Activated CD4-positive, alpha-beta T cell treated with anti-CD3 and anti-CD28 coated beads, Interleukin-2, amount 50 U/mL, for 1 hour (primary cell): ENCODE measurements at places on chromosomes 5 and 9.

DNA sequence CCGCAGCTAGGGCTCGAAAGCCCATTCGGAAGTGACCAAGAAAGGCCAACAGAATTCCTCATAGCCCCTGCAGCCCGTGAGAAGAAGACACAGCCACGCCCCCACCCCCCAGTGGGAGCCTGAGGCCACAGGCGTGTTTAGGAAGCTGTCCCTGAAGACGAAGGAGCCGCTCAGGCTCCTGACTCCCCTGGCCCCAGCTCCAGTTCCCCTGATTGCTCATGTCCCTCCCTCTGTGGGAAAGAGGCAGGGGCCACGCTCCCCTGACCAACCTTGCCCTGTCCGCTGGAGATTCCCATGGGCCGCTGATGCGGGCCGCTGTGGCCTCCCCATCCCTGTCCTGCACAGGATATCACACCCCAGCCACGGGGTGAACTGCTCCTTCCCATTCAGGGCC is 13.6 kb downstream of the ROPN1L start:
- DNase-seq: no peak

DNA sequence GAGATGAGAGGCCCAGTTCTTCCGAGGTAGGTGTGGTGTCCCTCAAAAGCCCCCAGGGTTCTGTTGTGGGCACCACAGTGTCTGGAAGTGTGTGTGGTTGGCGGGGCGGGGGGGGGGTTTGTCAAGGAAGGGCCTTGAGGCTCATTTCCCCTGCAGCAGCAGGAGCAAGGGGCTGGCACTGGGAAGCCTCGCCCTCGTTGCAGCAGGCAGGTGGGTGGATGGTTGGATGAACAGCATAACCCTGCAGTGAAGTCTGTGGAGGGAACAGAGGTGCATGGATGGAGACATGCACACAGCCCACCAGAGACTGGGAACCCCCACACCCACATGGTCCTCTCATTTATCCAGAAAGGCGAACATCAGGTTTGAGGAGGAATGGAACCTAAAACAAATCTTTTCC is 2.0 kb upstream of the SPATA31E1 start:
- DNase-seq: no peak

- DNase-seq: peak; percentile 42
Observed at GRCh38 chr9:97905228-97905627, 17.1 kb downstream of the TRMO start.

DNA sequence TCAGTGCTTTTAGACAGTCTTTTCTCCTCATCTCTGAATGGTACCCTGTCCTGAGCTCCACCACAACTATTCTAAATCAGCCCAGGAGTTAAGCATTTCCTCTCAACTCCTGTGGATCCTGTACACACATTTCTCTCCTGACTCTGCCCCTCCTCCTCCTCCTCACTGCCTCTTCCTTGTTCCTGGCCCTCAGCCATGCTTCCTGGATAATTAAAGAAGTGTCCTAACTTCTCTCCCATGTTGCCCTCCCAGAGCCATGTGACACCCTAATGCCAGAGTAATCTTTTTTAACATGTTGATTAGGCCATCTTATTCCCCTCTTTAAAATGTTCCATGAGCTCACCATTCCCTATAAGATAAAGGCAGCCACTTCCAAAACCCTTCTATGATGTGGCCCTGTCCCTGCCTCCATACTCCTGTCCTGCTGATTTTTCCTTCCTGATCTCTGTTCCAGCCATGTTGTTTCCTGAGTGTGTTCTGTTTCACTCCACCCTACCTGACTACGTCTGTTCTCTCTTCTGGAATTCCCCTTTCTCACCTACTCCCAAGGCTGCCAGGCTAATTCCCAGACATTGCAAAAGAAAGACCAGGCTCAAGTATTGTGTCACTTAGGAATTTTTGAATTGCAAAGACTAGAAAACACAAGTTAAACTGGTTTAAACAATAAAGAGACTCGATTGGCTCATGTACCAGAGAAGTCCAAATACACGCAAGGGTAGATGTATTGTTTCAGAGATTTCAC is 295.2 kb downstream of the MAST4 start:
- DNase-seq: no peak

DNA sequence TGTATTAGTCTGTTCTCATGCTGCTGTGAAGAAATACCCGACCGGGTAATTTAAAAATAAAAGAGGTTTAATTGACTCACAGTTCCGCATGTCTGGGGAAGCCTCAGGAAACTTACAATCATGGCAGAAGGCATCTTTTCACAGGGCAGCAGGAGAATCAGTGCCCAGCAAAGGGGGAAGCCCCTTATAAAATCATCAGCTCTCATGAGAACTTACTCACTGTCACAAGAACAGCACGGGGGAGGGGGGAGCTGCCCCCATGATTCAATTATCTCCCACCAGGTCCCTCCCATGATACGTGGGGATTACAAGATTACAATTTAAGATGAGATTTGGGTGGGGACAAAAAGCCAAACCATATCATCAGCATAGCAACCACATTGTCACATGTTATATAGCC is 102.5 kb downstream of the GPBP1 start:
- DNase-seq: no peak
